ENCODE measurements at places on chromosomes 1 and 21.

DNA sequence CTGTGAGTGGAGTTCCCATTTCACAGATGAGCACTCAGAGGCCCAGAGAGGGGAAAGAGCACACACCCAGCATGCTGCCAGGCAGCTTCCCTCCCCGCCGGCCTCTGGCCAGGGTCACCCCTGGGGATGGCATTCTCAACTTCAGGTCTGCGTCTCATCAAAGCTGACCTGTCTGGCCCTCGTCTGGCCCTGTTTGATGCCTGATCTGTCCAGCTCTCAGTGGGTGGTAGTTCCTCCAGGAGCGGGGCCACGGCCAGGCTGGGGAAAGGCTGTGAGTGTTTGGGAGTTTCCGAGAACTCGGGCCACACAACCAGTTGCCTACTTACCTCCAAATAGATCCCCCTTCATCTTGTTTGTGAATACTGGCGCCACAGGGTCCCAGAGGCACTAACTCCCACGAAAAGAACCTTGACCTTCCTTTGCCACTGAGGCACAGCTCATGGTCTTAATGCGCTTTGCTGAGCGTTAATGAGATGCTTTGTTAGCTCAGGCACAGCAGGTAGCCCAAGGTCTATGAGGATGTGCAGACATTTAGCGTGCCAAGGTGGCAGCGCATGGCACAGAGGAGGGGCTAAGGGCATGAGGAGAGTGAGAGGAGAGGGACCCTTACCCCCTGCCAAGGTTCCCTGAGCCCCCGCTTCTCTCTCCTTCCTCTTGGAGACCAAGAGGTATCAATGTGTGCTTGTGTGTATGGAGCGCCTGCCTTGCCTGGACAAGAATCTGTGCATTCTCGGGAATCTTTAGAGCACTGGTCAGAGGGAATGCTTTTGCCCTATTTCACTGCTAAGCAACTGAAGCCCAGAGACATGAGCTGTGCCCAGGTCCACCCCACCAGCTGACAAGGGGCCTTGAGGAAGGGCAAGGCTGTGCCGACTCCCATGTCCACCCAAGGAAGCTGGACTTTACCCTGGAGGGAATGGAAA, 61.2 kb downstream of the DISP3 start:
- DNase-seq: no peak

DNA sequence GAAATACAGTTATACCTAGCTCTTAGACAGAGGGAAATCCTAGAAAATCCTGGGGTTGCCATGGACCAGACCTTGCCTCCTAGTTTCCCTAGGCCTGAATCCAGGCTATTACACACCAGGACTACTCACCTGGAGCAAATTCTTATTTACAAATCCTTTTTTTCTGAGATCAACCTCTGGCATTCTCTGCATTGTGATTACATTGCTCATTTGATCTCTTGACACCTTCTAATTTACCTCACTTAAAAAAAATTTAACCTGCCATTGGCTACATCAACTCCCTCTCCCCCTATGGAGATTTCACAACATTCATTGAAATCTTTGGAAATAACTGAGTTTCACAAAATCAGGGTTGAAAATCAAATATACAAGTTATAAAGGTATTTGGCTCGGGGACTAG, 2.9 kb upstream of the C1orf105 start:
- no peak for DNase-seq

- DNase-seq: no peak
These were observed 176.9 kb upstream of the VAMP3 start for GRCh38 chr1:7594002-7594713.

GRCh38 chr1:8629241-8630091, 188.0 kb downstream of the RERE start:
- DNase-seq: no peak

DNA sequence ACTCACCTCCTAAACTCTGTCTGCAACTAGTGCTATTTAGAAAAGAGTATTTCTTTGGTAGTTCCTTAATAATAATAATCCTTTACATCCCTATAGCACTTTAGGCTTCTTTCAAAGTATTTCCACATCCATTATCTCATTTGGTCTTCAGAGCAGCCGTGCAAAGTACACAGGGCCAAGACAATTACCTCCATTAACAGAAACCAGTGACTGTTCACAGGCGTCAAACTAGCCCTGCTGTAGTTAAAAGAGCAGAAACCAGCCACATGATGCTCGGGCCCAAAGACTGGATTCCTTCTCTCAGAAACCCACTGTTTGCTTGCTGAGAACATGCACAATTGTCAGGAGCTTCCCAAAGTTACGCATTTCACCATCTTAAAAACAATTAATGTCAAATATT, 396.0 kb upstream of the DAB1 start:
- DNase-seq: no peak

GRCh38 chr1:107575226-107575625, 389.8 kb downstream of the VAV3 start:
- no peak for DNase-seq

DNA sequence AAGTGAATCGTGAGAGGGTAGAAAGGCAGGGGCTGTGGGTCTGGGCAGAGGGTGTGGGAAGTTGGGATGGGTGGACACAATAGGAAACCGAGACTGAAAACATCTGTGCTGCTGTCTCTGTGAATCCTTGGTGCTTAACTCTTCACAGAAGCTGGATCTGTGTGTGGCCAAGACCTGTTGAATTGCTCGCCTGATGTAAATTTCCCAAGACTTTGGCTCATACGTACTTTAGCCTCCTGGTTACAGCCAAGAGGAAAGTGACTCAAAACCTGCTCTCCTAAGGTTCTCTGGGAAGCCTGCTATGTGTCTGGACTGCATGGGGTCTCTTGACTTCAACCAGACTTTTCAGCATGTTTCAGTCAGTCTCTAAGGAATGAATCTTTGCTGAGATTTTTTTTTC, 270.3 kb downstream of the RWDD3 start:
- no peak for DNase-seq

DNA sequence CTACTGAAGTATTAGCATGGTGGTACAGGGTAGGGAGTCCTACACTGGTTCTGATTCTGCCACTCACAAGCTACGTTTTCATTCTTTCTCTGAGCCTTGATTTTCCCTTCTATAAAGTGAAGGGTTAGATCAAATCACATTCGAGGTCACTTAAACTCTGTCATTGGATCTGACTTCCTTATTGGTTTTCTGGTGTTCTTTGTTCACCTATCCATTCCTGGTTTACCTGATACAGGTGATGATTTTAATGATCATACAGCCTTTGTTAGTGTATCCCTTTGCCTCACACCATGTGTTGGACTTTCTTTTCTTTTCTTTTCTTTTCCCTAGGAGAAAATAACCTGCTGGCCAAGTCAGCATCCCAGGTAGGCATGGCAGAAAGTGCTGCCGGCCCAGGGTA, 74.8 kb downstream of the NOS1AP start:
- DNase-seq: no peak

GRCh38 chr1:34796990-34797389, 4.2 kb downstream of the GJA4 start:
- no peak for DNase-seq

DNA sequence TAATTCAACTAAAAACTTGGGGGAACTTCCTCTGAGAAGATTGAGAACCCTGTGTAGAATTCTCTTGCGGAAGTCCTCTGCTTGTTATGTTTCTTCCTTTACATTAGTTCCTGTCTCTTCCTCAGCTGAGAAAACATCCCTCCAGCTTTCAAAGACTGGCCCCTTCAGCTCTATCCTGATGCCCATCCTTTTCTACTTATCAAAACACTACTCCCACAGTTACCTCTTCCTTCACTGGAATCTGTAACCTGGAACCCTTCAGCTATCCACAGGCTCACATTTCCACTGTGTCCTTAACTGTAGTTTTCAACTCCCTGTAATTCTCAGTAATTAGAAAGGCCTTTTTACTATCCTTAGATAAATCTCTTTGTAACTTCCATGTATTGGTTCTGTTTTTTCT, 6.0 kb upstream of the DEDD start:
- no peak for DNase-seq

- DNase-seq: no peak
These were observed 11.7 kb upstream of the WNT9A start for GRCh38 chr1:227959325-227959860.

DNA sequence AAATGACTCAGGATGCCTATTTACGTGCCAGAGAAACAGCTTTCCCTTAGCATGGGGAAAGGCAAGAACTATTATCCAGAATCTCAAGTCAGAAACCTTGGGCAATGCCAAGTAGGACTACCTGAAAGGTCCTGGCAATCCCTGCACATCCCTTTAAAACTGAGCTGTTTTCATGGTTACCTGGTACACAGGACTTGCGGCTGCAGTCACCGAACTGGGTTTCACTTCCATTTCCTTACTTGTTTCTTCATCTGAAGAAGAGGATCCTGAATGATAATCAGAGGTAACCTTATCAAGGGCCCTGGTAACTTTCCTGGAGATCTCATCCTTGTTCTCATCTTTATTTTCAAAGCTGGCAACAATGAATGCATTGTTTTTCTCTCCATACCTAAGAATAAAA, 14.3 kb downstream of the BTG3 start:
- no peak for DNase-seq

DNA sequence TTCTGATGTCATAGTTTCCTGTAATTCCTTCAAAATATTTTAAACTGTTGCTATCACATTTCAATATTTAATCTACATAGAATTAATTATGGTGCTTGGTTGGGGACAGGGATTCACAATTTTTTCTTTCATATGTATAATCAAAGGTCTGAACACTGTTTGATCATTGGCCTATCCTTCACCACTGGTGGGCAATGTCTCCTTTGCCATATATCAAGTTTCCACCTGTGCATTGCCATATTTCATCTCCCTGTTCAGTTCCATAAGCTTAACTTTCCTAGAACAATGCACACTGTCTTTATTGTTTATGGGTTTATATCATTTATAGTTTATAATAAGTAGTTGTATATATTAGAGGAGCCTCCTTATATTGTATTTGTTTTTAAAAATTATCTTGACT, 374.9 kb upstream of the PTBP2 start:
- no peak for DNase-seq

DNA sequence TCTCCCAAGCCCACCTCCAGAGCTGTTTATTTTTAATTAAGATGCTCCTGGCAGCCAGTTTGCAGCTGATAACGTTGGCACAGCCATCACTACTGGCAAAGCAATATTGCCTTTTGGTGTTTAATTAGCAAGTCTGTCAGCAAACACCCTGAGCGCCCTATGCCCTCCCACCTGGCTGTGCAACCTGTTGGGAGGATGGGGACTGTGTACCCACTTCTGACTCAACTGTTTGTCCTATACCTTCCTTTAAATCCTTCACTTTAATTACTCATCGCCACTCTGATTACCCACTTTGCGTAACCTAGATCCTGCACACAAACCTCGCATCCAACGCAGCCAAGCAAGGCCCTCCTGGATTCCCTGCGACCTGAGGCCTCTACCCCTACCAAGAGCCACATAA, 67.1 kb downstream of the BCAR3 start:
- DNase-seq: no peak

DNA sequence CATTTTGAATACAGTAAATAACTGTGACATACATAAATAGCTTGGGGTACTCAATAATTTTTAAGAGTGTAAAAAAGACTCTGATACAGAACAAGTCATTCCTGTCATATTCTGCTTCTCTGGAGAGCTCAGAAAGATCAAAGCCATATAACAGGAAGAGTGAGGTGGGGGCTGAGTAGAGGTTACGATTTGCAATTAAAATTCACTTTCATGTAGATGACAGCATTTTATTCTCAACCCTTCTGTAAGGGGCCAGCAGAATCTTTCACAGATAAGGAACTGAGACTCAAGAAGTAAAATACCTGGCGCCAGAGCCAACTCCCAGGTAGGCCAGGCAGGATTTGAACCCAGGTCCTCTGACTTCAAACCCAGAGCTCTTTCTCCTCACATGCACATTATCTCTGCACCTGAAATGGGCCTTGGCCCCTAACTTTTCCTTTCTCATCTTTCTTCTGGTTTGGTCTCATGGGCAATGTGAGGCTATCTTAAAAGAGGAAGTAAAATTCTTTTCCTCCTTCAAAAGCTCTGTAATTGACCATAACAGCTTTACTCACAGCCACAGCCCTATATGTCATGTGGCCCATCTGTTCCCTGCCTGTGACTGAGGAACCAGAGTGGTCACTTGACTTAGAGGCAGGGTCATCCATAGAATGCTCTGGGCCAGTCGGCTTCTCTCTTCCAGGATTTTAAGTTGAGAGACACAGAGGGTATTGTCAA, 80.9 kb upstream of the SYT6 start:
- no peak for DNase-seq

- DNase-seq: peak; percentile 86
These were observed 1.5 kb upstream of the C2CD4D start for GRCh38 chr1:151841141-151841540.

- no peak for DNase-seq
These were observed 16.6 kb upstream of the TMEM125 start for GRCh38 chr1:43253173-43253572.

Measured in brain microvascular endothelial cell (primary cell).